ENCODE measurements at places on chromosomes 2 and 18.

DNA sequence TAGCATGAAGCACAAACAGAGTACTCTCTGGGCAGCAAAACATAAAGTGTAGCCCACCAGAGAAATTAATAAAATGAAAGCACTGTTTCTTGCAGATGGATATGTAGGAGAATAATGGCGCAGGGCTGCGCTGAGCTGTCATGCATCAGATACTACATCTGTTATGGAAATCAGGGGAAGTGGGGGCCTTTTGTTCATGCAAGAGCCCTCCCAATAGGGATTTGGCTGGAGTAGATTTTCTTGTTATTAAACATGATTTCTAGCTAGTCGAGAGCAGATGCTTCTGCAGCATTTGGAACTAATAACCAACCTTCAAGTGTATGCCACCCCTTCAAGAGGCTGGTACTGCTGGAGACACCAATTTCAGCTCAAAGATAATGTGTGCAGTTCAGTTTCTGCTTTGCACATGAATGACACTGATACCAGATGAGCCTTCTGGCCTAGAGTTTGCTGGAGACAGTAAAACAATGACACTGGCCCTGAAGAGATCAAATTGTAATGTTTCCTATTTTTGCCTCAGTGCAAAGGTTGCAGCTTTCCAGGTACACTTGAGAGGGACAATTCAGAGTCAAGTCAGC, 58.0 kb downstream of the RND3 start:
- DNase-seq = no peak

GRCh38 chr2:215517391-215517790, 81.5 kb upstream of the FN1 start:
- no peak for DNase-seq

DNA sequence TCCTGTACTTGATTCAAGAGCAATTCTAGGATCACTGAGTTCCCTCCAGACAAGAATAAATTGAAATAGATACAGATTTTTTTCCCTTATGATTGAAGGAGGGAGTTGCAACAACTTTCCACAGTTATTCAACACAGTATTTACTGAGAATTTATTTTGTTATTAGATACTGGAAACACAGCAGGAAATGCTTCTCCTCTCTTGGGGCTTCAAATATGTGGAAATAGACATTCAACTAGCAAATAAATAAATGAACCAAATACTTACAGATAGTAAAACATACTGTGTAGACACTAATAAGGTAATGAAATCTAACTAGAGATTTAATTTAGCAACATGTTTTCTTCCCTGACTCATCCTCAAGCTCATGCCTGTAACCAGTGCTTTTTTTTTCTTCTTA, 169.2 kb downstream of the LNPK start:
- no peak for DNase-seq

DNA sequence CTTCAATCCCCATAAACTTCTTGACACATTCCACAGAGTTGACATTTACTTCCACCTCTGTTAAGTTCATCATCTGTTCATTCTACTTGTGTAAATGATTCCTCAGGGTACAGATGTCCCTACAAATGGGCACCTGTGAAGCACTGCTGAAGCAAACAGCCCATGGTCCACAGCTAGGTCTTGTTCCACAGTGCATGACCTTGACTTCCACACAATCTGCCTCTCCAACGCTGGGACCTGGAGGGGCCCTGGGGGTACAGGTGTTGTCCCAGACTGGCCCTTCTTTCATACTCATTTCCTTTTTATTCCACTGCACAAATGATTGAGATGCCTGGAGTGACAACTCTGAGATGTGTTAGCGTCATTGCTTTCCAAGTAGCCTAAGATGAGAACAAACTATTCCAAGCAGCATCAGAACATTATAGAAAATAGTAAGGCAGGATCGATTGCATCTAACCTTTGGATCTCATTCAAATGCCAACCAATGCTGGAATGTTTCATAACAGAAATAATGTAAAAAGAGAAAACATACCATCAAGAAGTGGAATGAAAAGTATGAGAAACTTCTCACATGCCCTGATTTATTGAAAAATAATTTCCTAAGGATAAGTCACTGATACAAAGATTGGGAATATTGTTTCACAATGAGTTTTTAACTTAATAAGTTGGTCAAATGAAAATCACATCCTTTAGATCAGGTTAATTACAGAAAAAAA, 31.2 kb downstream of the PIEZO2 start:
- DNase-seq = no peak

GRCh38 chr2:107036293-107036692, 150.3 kb upstream of the ST6GAL2 start:
- no peak for DNase-seq

DNA sequence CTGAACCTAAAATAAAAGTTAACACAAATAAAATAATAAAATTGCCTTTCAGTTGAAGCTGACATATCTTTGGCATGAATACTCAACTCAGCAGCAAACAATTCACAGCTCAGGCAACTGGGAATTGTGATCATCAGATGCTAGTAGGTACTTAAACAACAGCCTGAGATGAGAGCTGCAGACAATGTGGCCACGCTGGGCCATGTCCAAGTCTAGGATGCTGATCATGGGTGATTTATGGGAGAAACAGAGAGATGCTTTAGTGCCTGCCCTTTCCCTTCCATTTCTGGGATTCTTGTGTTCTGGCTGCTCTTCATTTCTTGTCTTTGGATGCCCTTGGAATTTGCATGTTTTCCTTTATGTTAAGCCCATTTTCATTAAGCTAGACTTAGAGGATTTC, 212.4 kb upstream of the CWC22 start:
- no peak for DNase-seq

DNA sequence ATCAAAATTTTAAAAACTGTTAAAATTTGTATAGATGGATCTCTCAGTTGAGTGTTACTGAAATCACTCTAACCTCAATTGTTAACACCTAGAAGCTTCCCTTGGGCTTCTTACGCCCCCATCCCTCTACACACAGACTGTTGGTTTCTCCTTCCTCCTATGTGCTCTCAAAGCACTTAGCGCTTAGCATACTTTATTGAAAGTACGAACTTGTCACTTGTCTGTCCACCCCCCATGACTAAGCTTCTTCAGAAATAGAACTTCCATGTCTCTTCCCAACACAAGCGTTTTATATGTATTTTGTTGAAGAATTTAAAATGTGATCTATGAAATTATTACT, 441 bp downstream of the MPHOSPH10 start:
- DNase-seq = no peak

- DNase-seq = no peak
These were observed 24.8 kb downstream of the GAREM1 start for GRCh38 chr18:32445846-32446245.

DNA sequence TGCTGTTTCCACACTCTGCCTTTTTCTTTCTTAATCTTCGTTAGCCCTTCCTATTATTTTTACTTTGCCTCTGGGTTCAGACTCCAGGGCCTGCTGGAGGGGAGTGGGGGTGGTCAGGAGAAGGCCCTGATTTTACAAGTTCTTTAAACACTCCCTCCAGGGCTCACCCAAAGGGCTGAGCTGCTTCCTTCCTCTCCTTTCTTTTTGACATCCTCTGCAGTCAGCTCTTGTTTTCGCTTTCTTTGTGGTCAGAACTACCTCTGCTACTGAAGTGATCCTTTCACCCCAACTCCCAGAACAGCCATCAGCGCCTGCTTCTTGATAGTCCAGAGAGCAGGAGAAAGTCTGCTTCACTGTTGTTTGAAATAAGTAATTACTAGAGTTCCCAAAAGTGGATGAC, 925.7 kb downstream of the EPHA4 start:
- DNase-seq = no peak

DNA sequence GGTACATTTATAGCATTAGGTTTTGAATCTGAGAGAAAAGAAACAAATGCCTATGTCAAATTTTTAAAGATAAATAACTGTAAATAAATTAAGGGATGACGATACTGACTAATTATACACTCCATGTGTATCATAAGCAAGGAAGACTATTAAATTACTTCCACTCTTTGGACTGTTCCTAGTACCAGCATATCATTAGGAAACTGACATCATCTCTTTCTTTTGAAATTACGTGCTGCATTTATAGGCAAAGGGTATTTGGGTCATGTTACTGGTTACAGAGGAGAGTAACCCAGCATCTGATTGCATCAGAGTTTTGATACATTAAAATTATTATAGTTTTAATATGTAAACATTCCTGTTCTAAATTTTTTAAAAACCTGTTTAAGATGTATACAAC, 309.7 kb downstream of the XIRP2 start:
- no peak for DNase-seq

- no peak for DNase-seq
These were observed 204.0 kb downstream of the CYRIA start for GRCh38 chr2:16461672-16462071.

GRCh38 chr2:181674461-181674860, 5.9 kb downstream of the NEUROD1 start:
- no peak for DNase-seq

DNA sequence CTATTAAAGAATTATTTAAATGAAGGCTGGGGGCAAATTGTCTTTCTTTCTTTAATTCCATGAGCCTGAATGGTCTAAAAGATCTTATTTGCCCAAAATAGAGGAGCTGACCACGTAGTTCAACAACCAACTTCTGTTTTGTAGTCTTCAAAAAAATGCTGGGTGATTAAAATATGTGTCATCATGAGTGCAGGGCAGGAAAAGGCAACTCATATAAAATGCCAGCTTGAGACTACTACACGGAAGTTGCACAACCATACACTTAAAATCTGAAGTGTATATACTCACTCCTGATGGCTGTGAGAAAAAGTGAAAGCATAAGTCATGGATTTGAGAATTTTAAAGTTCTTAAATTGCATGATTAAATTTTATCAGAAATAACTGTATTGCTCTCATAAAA, 210.9 kb downstream of the DYM start:
- no peak for DNase-seq

- no peak for DNase-seq
These were observed 19.0 kb downstream of the ETAA1 start for GRCh38 chr2:67416136-67416535.

DNA sequence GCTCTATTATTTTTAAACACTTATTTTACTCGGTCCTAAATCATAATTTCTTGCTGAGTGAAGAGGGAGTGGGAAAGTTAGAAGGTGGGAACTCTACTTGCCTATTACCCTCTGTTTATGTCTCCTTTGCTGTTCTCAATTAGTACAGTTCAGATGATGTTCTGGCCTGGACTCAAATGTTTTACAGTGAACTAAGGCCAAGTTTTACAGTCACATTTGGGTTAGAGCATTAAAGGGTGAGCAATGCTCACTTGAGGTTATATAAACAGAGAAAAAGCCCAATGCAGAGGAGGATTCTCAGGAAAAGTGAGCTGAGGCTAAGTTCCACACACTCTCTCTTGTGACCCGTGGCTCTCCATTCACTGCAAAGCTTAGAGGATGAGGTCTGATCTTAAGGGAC, 52.4 kb downstream of the ITSN2 start:
- DNase-seq = no peak

DNA sequence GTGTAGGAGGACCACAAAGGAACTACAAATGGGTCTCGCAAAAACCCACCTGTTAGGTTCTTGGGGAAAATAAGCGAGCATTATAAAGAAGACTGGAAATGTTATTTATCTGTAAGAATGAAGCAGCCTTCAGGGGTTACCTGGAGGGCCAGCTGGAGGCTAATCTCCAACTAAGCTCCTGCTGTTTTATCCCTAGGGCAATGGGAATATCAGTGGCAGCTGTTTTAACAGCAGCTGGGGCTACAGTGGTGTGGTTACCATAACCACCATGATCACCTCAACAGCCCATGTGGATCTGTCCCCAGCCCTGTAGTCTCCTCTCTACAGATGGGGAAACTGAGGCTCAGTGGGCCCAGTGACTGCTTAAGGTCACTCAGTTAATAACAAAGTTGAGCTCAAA, 108.1 kb downstream of the FTCDNL1 start:
- DNase-seq = no peak

DNA sequence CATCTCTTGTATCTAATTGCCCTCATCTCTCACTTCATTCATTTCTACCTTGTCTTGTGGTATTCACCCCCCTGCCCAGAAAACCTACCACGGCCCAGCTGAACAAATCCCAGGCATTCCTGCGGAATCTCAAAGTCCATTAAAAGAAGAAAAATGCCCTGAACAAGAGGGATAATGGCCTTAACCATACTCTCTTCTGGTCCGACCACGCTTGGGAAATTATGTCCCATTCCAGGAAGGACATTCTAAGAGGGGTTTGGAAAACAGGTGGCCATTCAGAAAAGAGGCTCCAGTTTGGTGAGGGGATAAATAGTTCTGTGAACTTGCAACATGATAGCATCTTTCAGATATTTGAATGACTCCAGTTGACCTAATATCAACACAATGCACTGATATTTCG, 349.9 kb upstream of the ZNF521 start:
- no peak for DNase-seq

- DNase-seq = no peak
These were observed 227.3 kb upstream of the CCDC68 start for GRCh38 chr18:55186588-55186987.

GRCh38 chr2:240453461-240454105, 18.1 kb downstream of the GPC1 start:
- no peak for DNase-seq

DNA sequence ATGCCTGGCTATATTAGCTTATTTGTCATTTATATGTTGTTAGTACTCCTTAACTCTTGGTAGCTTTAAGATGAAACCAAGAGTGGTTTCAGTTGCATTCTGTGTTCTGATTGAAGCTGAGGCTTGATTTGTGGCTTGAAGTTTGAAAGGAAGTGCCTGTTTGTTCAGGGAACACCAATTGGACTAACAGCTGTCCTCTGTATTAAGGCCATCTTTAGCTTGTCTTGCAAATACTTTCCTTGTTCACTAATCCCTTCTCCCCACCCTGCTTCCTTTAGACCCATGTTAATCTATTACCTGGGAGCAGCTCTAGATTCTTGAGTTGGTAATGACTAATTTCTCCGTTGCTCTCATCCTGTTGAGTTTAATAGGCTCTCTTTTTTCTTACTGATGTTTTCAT, 13.4 kb downstream of the ITGA6 start:
- no peak for DNase-seq

DNA sequence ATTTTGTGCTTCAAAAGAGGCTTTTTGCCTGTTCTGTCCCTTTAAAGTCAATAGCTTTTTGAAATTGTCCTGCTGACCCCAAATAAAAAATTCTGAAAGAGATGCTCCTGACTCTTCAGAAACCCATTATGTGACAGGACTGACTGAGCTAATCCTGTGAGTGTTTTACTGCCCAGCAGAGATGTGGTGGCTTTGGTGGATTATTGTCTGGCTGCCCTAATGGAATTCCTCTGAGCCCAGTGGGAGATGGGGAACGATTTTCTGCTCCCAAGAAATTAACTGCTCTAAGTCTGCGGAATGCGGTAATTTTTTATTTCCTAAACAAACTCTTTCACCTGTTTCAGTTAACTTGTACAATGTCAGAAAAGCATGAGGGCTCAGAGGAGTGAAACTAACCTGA, 258.2 kb downstream of the IKZF2 start:
- DNase-seq = no peak

GRCh38 chr2:239752951-239753350, 272.2 kb downstream of the NDUFA10 start:
- DNase-seq = no peak

DNA sequence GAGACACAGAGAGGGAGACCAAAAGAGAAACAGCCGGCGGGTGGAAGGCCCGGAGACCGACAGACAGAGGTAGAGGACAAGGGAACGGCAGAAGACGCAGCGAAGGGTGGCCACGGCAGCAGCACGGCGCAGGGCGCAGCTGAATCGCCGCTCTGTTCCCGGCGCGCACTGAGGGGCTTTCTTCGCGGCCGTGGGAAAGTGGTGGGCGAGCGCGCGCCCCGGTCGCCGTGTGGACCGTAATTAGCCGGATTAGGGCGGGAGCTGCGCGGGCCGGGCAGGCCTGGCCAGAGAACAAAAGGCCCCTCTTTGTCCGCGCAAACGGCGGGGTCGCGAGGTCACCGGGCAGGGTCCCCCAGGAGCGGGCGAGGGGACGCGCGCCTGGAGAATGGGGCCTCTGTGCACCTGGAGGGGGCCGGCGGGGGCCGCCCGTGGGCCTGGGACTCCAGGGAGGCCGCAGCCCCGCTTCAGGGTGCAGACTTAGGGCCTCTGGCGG, 158.3 kb downstream of the ZFP36L2 start:
- no peak for DNase-seq
